H9 (cell line): ENCODE measurements at places on chromosomes 12 and 14. TPM values are rescaled to one million over a fixed set of nuclear protein-coding genes. Genes with fewer than 3 reads are reported as not detected.

The GPR132 gene
- total RNA-seq: 0.20 and 0.24 TPM in 2 replicates

The NFATC4 gene
- total RNA-seq: 43.0 and 46.4 TPM in 2 replicates

DNA sequence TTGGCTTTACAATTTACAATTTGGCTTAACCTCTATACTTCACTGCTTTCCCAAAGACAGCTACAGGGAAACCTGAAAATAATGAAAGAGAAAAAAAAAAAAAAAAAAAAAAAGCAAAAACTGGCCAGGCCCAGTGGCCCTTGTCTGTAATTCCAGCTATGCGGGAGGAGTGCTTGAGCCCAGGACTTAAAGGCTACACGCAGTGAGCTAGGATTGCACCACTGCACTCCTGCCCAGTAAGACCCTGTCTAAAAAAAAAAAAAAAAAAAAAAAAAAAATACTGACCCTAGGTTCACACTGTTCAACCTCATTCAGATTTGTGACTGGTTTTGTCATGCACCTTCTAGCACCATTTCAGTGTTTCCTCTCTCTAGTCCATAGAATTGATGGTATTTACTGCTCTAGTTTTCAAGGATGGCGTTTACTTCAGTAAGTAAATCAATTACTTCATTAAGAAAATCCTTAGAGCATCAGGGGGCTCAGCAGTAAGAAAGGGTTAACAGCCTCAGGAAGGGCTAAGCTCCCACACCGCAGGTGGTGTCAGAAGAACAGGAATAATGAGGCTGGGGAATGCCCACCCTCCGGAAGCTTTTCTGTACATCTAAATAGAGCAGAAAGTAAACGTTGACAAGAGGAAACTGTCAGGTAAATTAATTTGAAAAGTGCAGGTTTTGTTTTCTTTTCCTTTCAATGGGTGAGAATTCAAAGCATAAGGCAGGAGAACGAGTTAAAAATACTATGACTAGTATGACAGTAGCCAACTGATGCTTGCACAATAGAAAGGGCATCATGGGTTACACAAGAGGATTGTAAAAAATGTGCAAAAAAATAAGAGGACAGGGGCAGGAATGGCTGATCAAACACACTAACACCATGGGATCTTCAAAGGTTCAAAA is 115.0 kb upstream of the MDM1 start:
- peak; percentile 40 for DNase-seq
- peaks cover 24% of the 10 kb centered on the region for H3K36me3 ChIP-seq
- peak overlapping the region; percentile 61; the same call in 2 of the 3 replicates for H3K4me3 ChIP-seq
- H3K4me1 ChIP-seq: peaks cover 10% of the 10 kb centered on the region; the same call in 1 of the 2 replicates
- H3K27ac ChIP-seq: no peak overlapping the region

The MEG3 gene
- 0.52 TPM in 1 of 2 replicates, not detected in the other for total RNA-seq

The PPFIA2 gene
- 0.39 and 1.3 TPM in 2 replicates for total RNA-seq

The TGM1 gene
- total RNA-seq: 1.8 and 2.9 TPM in 2 replicates

DNA sequence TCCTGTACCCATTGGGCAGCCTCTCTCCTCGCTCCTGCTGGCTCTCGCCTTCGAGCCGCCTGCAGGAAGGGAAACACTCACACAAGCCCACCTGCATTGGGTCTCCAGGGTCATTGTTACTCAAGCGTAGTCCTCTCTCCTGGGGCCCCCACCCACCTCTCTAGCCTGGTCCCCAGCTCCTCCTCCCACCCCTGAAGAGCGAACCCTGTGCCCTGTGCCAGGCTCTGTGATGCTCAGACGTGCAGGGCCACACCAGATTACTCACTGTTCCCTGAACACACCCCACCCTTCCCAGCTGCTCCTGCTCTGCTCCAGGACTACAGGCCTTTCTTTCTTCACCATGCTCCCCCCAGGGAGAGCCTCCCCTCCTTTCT is 88.1 kb downstream of the NINJ2 start:
- no peaks in the 10 kb centered on the region for H3K27me3 ChIP-seq
- DNase-seq: no peak

The TMPO gene
- 202 and 204 TPM in 2 replicates for total RNA-seq

The CLEC1B gene
- total RNA-seq: not detected in 2 replicates

DNA sequence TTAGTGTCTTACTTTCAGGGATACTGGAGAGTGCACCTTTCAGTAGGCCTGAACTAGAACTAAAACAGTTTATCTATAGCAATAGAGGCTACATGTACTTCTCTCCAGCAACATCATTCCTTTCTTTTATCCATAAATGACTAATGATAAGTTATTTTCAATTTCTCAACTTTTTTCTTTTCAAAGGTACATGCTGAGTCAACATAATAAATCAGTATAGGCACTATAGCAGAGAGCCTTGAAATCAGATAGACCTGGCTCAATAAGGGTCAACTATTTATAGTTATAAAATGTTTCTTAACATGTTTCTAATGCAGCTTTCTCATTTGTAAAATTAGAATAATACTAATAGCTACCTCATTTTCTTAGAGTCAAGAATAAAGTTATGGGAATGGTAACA is 5.6 kb downstream of the IL22 start:
- no peaks in the 10 kb centered on the region for H3K4me1 ChIP-seq
- no peak overlapping the region for H3K4me3 ChIP-seq
- no peak overlapping the region for H3K27ac ChIP-seq
- peaks cover 16% of the 10 kb centered on the region for H3K36me3 ChIP-seq
- no peak for DNase-seq

- peaks cover 4% of the 10 kb centered on the region; the same call in 1 of the 2 replicates for H3K4me1 ChIP-seq
- H3K27me3 ChIP-seq: no peaks in the 10 kb centered on the region
- no peak overlapping the region for H3K27ac ChIP-seq
- DNase-seq: peak; percentile 71
Measured at GRCh38 chr14:93023039-93023438, 92.7 kb downstream of the ITPK1 start.

GRCh38 chr12:73308079-73308478 is 1035.9 kb downstream of the TRHDE start:
- H3K27me3 ChIP-seq: no peaks in the 10 kb centered on the region
- H3K4me3 ChIP-seq: no peak overlapping the region
- H3K27ac ChIP-seq: no peak overlapping the region
- no peaks in the 10 kb centered on the region for H3K36me3 ChIP-seq
- DNase-seq: no peak

The TOMM20L gene
- not detected in 2 replicates for total RNA-seq

DNA sequence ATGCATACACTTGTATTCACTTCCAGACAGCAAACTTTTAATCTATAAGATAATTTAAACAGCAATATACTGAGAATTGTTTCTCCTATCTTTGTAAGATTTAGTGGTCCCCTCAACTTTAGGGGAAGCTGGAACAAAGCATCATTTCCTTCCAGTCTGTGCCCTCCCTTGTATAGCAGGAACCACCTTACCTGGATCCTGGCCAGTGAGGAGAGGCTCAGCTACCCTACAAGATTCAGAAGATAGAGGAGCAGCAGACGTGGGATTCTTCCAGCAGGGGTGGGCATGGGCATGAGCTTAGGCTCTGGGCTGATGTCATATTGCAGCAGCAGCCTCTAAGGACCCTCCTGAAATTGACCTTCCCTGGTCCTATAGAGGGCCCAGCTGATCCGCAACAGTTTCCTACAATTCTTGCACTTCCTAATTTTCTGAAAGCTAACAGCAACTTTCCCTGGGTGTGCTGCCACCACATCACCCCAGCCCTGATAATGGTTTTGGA is 21.3 kb downstream of the MOK start:
- H3K27me3 ChIP-seq: no peaks in the 10 kb centered on the region
- H3K36me3 ChIP-seq: no peaks in the 10 kb centered on the region
- no peaks in the 10 kb centered on the region for H3K4me1 ChIP-seq

DNA sequence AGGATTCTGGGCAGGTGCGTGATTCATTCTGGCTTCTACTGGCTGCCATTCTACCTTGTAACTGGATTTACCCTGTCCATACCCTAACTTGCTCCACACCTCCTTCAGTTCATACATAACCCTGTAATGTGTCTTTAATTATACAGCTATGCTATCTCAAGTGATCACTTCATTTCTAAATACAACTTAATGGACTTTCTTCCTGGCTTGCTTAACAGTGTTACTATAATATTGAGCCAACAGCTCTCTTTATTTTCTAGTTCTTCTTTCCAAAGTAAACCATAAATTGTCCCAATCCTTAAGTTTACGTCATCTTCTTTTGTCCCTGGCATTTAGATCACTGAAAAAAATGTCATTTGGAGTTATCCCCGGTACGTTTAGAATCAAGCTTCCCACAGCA is 75.9 kb upstream of the KCNJ8 start:
- no peaks in the 10 kb centered on the region; the same call in 1 of the 2 replicates for H3K4me1 ChIP-seq
- H3K4me3 ChIP-seq: no peak overlapping the region
- DNase-seq: no peak
- no peak overlapping the region for H3K27ac ChIP-seq

The PRB2 gene
- not detected in 2 replicates for total RNA-seq

The PLA2G1B gene
- not detected in 2 replicates for total RNA-seq

The NABP2 gene
- 48.7 and 49.0 TPM in 2 replicates for total RNA-seq

The SERPINA10 gene
- not detected in 2 replicates for total RNA-seq

DNA sequence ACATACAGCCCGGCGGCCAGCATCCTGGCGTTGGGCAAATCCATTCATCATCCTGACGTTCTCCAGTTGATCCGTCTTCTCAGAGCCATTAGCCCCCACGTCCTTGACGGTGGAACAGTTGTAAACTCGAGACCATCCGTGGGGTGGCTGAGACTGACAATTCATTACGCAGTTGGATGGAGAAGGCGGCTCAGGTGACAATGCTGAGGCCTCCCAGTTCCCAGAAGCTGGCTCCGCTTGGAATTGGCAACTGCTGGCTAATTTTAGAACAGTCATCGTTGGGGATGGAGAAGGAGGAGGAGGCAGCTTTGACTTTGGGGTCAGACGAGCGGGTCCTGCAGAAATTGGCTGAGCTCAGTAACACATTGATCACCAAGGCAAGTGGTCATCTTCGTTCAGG is 186.5 kb downstream of the PHETA1 start:
- no peak overlapping the region for H3K4me3 ChIP-seq
- H3K36me3 ChIP-seq: no peaks in the 10 kb centered on the region; the same call in 2 of the 3 replicates
- H3K4me1 ChIP-seq: no peaks in the 10 kb centered on the region
- H3K27ac ChIP-seq: no peak overlapping the region
- no peak for DNase-seq
- no peaks in the 10 kb centered on the region for H3K27me3 ChIP-seq

The TBPL2 gene
- total RNA-seq: not detected in 2 replicates

DNA sequence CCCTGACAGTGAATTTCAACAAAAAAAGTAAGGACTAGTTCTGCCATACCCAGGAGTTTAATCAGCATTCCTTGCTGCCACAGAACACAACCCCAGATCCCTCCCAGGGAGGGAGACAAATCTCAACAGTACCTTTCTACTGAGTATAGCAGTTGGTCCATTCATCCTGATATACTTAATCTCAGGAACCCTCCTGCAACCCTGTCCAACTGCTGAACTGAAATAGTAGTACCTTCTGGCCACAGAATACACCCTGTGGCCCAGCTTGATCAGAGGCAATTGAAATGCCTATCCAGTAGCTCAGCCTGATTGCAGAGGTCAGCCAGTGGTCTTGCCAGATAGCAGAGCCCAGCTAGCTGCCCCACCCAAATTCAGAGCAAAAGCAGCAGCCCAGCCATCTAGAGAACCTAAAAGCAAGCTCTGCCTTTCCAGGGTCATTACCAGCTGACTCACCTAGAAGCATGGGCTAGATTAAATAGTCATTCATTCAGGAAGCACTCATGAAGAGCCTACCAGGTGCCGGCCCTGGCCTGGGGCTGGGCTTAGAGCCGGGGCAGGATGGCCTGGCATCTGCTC is 40.0 kb upstream of the RHOJ start:
- no peaks in the 10 kb centered on the region; the same call in 1 of the 2 replicates for H3K27me3 ChIP-seq
- H3K4me3 ChIP-seq: no peak overlapping the region
- H3K4me1 ChIP-seq: no peaks in the 10 kb centered on the region
- H3K27ac ChIP-seq: no peak overlapping the region

GRCh38 chr12:28497889-28498411 is 307.7 kb downstream of the CCDC91 start:
- DNase-seq: no peak
- H3K4me3 ChIP-seq: no peak overlapping the region
- H3K4me1 ChIP-seq: no peaks in the 10 kb centered on the region
- no peak overlapping the region for H3K27ac ChIP-seq
- peaks cover 4% of the 10 kb centered on the region for H3K36me3 ChIP-seq

The TEX52 gene
- total RNA-seq: 0.20 TPM in 2 replicates

GRCh38 chr14:67526676-67527459 is 6.2 kb upstream of the PLEKHH1 start:
- H3K27ac ChIP-seq: no peak overlapping the region
- H3K36me3 ChIP-seq: no peaks in the 10 kb centered on the region
- no peaks in the 10 kb centered on the region; the same call in 1 of the 2 replicates for H3K4me1 ChIP-seq
- H3K27me3 ChIP-seq: no peaks in the 10 kb centered on the region

DNA sequence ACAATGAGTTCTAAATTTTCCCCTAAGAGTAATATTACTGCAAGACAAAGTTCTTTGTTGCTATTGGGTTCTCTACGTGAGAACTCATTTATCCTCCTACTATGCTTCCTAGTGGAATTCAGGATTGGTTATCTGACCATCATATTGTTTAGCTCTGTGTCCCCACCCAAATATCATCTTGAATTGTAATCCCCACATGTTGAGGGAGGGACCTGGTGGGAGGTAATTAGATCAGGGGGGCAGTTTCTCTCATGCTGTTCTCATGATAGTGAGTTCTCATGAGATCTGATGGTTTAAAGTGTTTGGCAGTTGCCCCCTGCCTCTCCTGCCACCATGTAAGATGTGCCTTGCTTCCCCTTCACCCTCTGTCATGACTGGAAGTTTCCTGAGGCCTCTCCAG is 36.6 kb downstream of the GLIPR1L2 start:
- no peaks in the 10 kb centered on the region; the same call in 1 of the 2 replicates for H3K4me1 ChIP-seq
- no peak overlapping the region for H3K4me3 ChIP-seq
- no peak for DNase-seq
- H3K36me3 ChIP-seq: peaks cover 42% of the 10 kb centered on the region
- no peaks in the 10 kb centered on the region for H3K27me3 ChIP-seq

- H3K36me3 ChIP-seq: peaks cover 8% of the 10 kb centered on the region
- no peaks in the 10 kb centered on the region for H3K4me1 ChIP-seq
- no peaks in the 10 kb centered on the region for H3K27me3 ChIP-seq
- peak; percentile 30 for DNase-seq
- no peak overlapping the region for H3K27ac ChIP-seq
Measured at GRCh38 chr12:53205747-53206419, 1.2 kb downstream of the ITGB7 start.

The KRT2 gene
- total RNA-seq: not detected in 2 replicates

DNA sequence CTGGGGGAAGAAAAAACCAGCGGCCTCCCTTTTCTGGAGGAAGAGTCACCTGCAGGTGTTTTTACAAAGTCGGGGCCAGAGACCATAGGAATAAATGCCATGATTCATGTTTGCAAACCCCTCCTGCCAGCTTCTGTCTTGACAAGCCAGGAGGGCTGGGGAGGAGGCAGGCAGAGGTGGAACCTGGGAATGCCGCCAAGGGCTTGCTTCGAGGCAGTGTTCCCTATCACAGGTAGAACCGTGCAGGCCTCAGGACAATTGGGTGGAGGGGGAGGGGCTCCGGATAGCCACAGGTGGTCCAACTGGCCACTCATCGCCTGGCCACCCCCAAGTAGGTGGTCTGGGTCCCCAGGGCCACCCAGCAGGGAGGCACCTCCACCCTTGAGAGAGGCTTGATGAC is 14.2 kb upstream of the DLK1 start:
- no peak for DNase-seq
- H3K36me3 ChIP-seq: no peaks in the 10 kb centered on the region
- H3K27ac ChIP-seq: no peak overlapping the region
- no peak overlapping the region for H3K4me3 ChIP-seq
- H3K27me3 ChIP-seq: no peaks in the 10 kb centered on the region; the same call in 1 of the 2 replicates
